ENCODE measurements at places on chromosomes 13 and 19.

GRCh38 chr19:48415395-48415794 lies 21.9 kb downstream of the GRIN2D start:
- DNase-seq, result no peak

DNA sequence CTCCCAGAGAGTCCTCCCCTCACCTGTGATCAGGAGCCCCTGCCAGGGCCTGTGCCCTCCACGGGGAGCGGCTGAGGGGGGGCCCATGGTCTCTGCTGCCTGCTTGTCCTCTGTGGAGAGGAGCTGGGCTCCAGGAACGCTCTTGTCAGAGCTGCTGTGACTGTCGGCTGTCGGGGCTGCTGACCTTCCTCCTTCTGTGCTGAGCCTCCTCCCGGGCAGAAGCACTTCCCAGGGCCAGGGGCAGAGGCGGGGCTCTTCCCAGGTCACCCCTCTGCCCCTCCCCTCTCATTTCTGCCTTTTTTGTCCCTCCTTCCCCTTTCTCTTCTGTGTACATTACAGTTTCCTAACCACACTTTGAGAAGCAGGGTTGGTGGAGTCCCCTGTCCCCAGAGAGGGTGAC lies at the start of gene CEACAM4:
CEACAM4 (minus strand) TSS at position 198 of the 400 bp plus-strand sequence; CDS start at position 87, 111 bp downstream.
- DNase-seq, result no peak

GRCh38 chr13:79654520-79654919 lies 173.6 kb downstream of the NDFIP2 start:
- DNase-seq, result no peak

- DNase-seq, result no peak
Observed at GRCh38 chr13:77678691-77679235, 18.7 kb upstream of the SLAIN1 start.

DNA sequence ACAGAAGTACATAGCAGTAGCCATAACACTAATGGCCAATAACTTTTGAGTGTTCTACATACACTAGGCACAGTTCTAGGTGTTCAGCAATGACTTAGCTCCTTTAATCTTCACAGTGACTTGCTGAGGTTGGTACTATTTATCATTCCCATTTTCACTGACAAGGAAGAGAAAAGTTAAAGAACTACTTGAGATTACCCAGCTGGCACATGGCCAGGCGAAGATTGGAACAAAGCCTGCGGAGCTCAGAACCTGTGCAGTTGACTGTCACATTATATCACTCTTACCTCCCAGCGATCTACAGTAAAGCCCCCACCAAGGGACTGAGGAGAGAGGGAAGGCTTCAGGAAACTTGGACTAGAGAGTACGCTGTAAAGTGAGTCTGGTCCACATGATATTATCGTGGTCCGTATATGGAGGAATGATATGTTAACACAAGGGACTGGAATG lies 42.4 kb upstream of the WDFY2 start:
- DNase-seq, result no peak

- no peak for DNase-seq
Observed at GRCh38 chr13:51808811-51809210, 4.8 kb upstream of the DHRS12 start.

DNA sequence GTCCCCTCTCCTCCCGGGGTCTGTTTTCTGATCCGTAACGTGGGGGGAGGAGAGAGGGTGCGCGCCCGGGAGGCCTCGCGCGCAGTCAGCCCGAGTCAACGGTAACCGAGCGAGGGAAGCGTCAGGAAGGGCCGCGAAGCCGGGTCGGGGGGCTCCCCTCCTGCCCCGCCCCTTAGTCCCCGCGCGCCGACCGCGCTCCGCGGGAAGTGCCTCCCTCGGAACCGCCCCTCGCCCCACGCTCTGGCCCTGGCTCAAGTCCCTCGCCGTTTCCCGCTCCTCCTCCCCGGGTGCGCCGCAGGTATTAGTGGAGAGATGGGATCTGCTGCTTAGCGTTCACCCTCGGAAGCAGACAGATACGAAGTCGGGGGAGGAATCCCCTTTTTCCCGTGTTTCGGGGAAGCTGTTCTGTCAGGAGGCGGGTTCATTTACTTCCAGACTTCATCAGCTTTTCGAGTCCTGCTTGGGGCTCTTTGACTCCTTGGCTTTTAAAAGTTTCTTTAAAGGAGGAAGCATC lies 770 bp downstream of the HNRNPM start:
- no peak for DNase-seq

GRCh38 chr13:30119476-30119875 lies 187.9 kb downstream of the KATNAL1 start:
- peak; percentile 36 for DNase-seq

DNA sequence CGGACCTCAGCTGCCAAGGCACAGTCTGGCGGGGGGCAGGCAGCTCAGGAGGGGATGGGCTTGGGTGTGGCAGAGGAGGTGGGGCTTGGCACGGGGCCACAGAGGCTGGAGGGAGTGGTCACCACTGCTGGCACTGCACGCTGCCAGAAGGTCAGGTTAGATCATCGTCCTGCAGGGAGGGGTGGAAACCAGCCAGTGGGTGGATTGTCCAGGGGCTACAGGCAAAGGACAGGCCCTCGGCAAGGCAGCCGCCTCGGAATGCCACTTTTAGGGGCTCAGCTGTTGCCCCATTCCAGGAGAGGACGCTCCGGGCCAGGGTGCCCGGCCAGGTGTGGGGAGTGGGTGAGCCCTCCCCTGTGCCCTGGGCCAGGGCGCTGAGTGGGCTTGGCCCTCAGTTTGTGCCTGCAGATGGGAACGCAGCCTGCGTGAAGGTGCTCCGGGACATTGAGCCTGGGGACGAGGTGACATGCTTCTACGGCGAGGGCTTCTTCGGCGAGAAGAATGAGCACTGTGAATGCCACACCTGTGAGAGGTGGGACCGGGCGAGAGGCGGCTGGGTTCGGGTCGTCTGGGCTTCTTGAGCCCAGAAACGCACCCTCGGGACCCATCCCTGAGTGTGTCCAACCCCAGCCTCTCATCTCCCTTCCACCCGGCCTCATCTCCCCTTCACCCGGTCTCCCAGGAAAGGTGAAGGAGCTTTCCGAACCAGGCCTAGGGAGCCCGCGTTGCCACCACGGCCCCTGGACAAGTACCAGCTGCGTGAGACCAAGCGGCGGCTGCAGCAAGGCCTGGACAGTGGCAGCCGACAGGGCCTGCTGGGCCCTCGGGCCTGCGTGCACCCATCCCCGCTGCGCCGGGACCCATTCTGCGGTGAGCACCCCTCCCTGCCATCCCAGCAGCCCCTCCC lies 6.4 kb downstream of the KMT5C start:
- no peak for DNase-seq

DNA sequence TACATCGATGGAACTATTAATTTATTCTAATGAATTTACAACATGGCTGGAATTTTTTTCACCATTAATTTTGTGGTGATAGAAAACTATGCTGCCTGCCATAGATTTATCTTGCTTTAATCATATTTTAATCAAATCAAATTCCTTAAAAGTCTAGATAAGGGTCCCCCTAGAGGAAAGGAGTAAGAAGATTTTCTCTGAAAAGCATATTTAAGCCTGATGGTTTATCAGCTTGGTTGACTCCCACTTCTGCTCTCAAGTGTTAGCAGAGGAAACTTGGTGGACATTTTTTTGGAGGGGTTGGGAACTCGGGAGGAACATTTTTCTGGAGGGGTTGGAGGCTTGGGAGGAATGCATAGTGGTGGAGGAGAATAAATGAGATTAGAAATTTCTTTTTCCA lies 253.3 kb downstream of the KCNRG start:
- no peak for DNase-seq

DNA sequence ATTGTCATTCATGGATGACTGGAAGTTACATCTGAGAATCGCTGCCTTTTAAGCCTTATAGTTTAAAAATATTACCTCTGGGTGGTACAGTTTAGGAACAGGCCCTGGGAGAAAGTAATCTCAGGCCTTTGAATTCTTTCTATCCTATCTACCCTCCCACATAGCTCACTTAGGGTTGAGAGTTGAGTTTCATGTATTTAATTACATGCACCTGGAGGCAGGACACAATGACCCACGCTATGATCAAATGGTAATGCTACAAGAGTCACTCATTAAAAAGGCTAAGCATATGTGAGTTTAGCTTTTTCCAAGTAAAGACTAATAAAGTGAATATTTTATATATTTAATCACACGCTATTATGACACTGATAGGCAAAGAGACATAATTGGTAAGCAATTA lies 25.3 kb upstream of the MED4 start:
- DNase-seq, result no peak

DNA sequence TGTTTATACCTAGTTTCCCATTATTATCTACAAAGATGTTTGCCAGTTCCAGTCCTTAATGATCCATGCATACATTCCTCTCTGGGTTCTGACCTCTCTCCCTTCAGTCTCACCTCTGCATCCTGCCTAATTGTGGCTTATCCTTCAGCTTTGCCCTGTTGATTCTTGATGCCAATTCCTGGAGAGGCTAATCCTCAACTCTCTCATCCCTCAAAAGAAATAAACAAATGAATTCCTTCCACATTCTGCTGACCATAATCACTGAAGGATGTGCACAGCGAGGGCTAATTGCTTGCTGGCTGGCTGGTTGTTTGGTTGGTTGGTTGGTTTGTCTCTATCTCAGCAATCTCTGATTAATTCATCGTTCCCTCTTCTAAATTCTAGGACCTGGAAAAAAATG lies 113.8 kb downstream of the IRS2 start:
- no peak for DNase-seq

DNA sequence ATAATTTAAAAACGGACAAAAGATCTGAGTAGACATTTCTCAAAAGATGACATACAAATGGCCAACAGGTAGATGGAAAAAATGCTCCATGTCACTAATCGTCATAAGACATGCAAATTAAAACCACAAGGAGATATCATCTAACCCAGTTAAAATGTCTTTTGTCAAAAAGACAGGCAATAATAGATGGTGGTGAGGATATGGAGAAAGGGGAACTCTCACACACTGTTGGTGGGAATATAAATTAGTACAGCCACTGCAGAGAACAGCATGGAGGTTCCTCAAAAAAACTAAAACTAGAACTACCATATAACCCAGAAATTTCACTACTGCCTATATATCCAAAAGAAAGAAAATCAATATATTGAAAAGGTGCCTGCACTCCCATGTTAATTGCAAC lies 37.9 kb downstream of the OR10H4 start:
- DNase-seq, result no peak

GRCh38 chr19:16026131-16026530 lies 50.2 kb upstream of the TPM4 start:
- DNase-seq, result no peak

All from epithelial cell of prostate (primary cell).